ENCODE measurements at places on chromosomes 1 and 21.

DNA sequence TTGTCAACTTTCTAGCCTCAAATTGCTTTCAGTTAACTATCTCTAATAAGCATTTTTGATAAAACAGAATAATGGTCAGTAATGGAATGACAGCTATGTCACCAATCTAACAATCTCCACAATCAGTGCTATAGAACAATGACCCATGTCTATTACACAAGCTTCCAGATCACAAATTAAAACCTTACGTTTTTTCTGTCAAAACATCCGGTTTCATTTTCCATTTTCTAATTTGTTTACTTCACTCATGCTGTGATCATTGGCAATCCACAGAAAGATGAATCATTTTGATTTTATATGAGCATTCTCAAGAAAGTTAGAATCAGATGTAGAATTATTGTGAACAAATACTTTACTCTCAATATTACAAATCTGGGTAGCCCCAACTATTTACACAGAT, 80.3 kb downstream of the KCNT2 start:
- DNase-seq: no peak

DNA sequence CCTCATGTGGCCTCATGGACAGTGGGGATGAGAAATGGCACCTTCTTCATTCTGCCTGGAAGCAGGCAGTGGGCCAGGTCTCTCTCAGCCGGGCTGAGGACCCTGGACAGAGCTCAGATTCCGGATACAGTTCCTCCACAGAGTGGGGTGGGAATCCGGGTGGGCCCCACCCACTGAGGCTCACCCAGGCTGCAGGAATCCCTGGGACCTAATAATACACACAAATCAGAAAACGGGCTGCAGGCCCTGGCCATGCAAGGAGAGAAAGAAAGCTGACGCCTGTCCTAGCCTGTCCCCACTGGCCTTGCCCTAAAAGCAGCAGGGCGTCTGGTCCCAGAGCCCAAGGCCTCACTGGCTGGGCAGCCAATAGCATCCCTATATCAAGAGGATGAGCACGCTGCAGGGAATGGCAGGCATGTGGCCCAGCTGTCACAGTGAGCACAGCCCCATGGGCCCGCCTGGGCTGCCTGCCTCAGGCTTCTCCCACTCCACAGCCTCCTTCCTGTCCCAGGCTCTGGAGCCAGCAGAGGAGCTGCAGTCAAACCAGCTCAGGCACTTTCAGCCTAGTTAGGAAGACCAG, 25.3 kb downstream of the ACTA1 start:
- no peak for DNase-seq

DNA sequence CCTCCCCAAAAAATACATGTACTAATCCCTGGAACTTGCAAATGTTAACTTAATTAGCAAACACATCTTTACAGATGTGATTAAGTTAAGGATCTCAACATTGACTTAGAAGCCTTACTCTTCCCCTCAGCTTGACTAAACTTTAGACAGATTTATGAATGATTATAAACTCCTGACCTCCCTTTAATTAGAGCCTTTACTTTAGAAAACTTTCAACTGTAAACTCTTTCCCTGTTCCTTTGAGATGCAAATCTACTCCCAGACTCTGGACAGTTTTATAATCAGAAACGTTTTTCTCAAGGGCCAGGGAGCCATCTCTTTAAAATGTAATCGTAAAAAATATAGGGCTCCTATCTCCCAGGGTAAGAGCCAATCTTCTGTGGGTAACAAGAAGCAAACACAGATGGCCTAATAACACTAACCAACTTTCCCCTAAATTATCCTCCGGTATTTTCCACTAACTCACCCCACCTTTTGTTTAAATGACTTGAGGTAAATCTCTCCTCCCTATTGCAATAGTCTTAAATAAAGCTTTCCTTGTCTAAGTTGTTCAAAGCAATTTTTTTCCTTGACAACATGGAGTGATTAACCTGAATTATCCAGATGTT, 284.1 kb downstream of the BRINP3 start:
- DNase-seq: no peak

GRCh38 chr1:109876617-109877316, 33.9 kb upstream of the CSF1 start:
- DNase-seq: no peak

DNA sequence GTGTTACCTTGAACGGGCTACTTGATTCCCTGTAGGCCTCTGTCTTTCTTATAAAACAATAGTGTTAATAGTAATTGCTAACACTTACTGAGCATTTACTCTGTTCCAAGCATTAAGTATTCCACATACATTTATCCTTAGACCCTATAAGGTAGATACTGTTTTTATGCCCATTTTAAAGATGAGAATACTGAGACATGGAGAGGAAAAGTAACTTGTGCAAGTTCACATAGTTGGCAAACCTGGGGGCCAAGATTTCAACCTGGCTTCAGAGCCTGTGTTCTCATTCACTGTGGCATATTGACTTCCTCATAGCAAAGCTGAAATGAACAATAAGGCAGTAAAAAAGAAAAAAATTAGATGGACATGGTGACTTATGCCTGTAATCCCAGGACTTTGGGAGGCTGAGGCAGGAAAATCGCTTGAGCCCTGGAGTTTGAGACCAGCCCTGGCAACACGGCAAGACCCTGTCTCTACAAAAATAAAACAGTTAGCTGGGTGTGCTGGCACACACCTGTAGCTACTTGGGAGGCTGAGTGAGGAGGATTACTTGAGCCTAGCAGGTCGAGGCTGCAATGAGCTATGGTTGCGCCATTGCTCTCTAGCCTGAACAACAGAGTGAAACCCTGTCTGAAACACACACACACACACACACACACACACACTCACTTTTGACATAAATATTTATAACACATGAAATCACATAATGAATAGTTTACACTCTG, 19.6 kb upstream of the HMGN2 start:
- no peak for DNase-seq

GRCh38 chr1:203769505-203770343, 4.7 kb downstream of the LAX1 start:
- no peak for DNase-seq

DNA sequence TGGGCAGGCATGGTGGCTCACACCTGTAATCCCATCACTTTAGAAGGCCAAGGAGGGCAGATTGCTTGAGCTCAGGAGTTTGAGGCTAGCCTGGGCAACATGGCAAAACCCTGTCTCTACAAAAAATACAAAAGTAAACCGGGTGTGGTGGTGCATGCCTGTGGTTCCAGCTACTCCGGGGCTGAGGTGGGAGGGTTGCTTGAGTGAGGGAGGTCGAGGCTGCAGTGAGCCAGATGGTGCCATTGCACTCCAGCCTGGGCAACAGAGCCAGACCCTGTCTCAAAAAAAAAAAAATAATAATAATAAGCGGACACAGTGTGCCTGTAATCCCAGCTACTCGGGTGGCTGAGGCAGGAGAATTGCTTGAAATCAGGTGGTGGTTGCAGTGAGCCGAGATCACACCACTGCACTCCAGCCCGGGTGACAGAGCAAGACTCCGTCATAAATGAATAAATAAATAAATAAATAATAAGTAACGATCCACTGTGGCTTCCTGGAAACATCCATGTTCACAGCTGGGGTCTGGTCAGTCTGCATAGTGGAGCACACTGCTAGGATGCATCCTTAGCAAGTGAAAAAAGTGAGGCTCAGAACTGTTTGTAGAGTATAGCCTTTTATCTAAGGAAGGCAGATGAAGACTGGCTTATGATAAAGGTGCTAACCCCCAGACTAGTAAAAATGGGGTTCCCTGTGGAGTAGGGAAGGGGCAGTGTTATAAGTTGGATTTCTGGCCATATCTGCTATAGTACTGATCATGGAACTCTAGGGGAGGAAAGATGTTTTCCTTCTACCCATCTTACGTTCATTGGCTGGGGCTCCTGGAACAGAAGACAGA, 15.7 kb downstream of the PKNOX1 start:
- no peak for DNase-seq

DNA sequence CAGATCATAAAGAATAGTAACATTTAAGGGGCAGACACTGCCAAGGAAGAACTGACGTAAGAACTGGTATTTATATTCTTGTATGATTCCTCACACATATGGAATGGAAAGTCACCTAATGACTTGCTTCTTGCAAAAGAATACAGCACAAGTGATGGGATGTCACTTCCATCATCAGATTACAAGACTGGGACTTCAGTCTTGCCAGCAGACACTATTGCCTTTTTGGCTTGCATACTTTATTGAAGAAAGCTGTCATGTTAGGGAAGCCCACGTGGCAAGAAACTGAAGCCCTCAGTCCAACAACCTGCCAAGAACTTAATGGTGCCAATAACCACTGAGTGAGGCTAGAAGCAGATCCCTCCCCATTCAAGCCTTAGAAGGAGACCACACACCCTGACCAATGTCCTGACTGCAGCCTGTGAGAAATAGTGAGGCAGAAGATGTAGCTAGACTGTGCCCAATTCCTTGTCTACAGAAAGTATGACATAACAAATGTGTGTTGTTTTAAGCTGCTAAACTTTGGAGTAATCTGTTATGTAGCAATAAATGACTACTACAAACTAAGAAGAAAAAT, 12.0 kb downstream of the EGLN1 start:
- no peak for DNase-seq

- no peak for DNase-seq
Measured at GRCh38 chr21:35606146-35606545, 454.2 kb downstream of the SETD4 start.

- no peak for DNase-seq
Measured at GRCh38 chr1:47252369-47252768, 20.3 kb upstream of the TAL1 start.

GRCh38 chr21:35965699-35966098, 94.6 kb downstream of the SETD4 start:
- DNase-seq: no peak

GRCh38 chr1:33169290-33170055, 12.4 kb downstream of the TRIM62 start:
- no peak for DNase-seq

- DNase-seq: no peak
Measured at GRCh38 chr1:2344744-2345296, 46.5 kb downstream of the MORN1 start.

GRCh38 chr21:41317063-41317392, 427 bp downstream of the FAM3B start:
- DNase-seq: no peak

- no peak for DNase-seq
Measured at GRCh38 chr1:100023482-100023881, 53.7 kb downstream of the SLC35A3 start.

GRCh38 chr1:67635055-67635809, 49.8 kb upstream of the GADD45A start:
- DNase-seq: no peak

DNA sequence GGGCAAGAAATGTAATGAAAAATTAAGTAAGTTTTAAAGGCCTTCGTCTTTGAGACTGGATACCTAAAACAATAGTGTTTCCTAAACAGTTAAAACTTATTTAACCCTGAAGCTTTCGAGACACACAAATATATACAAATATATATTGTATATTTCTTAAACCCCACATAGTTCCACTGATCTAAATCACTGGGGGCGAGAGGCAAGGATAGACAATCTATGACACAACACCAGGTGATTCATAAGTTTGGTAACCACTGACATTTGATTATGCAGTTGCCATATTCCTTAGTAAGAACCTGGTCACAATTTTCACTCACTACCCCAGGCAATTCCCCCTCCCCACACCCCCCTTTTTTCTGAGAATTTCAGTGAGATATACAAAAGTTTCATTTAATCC, 55.3 kb upstream of the BOLA1 start:
- DNase-seq: peak; percentile 44

DNA sequence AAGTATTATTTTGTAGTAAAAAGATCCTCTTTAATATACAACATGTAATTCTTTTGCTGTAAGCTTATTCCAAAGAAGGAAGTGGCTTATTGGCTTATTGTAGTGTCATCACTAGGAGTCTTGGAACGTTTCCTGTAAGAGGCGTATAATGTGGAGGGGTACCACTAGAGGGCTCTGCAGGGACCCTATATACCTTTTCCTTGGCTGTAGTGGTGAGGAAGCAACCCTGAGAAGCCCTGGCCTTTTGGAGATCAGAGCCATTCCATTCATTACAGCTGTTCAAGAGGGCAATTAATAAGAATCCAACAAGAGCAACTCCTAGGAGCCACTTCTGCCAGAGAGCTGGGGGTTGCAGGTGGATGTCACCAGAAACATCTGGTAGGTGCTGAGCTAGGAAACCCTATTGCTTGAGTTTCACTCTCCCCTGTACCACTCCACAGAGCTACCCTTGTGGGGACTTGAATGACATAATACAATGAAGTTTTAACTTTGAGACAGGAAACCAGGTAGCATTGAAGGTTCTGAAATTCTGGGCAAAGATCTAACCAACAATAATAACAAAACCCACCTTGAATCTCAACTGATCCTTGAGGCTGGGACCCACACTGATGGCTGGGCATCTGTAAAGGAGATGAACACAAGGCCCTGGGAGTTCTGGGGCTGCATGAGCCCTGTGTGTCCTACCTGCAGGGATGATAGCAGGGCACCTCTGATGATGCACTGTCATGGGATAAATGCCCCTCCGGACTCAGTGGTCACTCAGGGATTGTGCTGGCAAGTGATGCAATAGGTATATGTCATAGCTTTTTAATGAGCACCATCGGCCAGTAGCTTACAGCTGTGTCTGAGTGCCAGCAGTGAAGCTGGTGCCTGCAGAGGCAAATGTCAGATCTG, 160.2 kb upstream of the COA6 start:
- peak; percentile 7 for DNase-seq

DNA sequence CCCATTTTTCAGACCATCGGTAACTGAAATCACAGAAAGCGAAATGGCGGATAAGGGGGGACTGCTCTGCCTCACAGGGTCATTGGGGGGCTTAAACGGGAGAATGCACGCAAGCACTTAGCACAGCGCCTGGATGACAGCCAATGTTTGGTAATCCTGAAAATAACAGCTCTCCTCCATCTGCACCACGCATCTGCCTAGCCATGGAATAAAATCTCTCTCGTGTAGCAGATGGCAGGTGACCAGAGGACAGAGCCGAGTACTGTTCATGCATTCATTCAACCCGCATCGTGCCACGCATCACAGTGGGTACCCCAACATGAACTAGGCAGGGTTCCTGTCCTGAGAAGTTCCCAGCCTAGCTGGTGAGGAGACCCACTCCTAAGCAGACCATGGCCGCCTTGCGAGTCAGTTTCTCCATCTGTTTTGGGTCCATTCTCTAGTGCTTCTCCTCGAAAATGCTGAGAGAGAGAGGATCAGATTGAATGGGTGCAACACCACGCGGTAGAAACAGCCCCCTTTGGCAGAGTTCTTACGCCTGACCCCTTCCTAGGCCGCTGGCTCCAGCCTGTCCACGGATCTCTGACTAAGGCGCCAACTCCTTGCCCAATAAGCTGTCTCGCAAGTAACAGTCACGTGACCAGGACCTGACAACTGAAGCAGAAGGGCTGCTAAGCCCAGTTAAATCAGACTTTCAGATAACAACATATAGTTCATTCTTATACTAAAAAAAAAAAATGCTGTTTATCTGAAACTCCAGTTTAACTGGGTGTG, 7.3 kb downstream of the SLC1A7 start:
- DNase-seq: no peak

- DNase-seq: no peak
Measured at GRCh38 chr1:76162254-76162653, 87.7 kb downstream of the ST6GALNAC3 start.

- no peak for DNase-seq
Measured at GRCh38 chr1:7042322-7043190, 257.3 kb downstream of the CAMTA1 start.
